ENCODE measurements at places on chromosomes 4 and X.

- DNase-seq = peak; percentile 14
Measured at GRCh38 chr4:123060039-123060770, 137.8 kb upstream of the NUDT6 start.

DNA sequence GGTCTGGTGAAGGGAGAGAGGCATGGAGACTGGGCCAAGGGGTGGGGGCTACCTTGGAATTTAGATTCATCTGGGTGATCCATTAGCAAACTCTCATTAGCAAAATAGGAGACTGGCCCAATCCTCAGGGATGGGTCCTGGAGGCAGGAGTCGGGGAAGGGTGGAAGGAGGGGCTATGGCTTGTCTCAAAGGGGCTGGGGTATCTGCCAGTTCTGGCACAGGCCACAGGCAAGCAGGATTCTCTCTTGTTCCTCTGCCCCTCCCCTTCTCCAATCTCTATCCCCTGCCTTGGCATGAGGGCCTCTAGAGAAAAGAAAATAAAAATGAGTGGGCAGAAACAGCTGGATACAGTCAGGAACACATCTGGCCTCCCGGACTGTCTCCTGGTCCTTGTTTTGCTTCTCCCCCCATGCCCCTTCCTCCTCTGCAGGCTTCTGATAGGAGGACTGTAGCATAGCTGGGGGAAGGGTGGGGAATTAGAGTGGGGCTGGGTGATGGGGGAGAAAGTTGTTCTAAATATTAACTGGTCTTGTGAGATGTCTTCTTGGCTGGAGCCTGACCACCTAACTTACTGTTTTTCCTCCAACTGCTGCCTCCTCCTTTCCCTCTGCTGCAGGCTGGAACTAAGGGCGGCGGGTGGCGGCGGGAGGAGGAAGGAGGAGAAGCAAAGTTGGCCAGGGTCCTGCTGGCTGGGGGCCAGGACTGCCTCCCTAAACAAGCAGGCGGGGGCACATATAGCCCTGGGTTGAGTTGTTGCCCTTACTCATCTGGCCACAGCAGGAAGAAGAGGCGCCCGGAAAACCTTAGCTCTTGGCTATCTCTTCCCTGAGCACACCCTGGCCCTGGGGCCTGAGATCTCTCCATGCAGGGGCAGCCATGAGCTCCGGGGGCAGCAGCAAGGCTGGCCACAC is 53.3 kb upstream of the LAS1L start:
- peak; percentile 83 for DNase-seq

DNA sequence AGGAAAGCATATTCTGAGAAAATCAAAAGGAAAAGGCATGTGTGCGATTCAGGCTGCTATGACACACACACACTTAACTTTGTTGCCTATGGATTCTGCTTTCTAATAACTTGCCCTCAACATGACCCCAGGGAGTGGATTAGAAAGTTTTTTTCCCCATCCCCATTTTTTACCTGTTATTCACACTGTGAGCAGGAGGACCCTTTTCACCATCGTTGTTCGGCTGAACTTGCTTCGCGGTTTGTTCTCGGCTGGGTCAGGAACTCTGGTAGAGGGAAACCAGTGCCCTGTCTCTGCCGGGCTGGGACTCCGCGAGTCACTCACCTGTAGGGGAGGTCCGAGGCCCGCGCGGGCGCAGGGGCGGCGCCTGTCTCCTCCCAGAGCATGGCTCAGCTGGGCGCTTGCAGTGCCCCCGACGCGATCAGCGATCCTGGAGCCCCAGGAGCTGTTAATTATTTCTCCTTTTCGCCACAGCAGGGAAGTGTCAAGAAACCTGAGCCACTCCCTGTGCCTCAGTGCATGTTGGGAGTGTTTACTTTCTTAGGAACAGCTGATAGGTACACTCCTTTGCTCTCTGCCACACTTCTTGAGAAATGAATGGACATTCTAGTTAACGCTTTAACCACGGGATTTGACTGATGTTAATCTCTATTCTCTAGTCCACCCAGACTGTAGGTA is at the start of gene RASSF6:
Gene RASSF6, minus strand, starts transcription at position 322 of the 678 bp plus-strand sequence. CDS start 8,641 bp downstream, outside the sequence.
- peak; percentile 40 for DNase-seq

GRCh38 chr4:88745581-88746163 is 48.0 kb upstream of the NAP1L5 start:
- no peak for DNase-seq

GRCh38 chr4:162101337-162101736 is 62.5 kb downstream of the FSTL5 start:
- no peak for DNase-seq

- no peak for DNase-seq
Measured at GRCh38 chr4:138290805-138291204, 48.7 kb upstream of the SLC7A11 start.

DNA sequence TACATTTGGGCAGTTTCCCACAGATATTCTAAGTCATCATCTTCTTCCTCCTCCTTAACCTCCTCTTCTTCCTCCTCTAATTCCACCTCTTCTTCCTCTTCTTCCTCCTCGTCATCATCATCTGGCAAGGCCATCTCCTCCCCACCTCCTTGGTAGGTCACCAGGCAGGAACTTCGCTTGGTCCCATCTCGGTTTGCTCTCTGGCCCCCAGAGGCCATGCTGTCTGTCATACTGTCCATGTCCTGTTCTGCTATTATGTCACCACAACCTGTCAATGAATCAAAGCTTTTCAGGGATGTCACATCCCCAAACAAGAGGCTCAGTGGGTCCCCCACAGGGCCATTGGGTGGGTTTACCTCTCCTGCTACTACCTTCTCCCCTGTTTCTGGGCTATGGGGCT is 13.5 kb downstream of the AMER1 start:
- no peak for DNase-seq

GRCh38 chr4:74947798-74948197 is 14.9 kb downstream of the PARM1 start:
- DNase-seq = no peak

GRCh38 chr4:37719021-37719420 is 32.8 kb upstream of the RELL1 start:
- no peak for DNase-seq

DNA sequence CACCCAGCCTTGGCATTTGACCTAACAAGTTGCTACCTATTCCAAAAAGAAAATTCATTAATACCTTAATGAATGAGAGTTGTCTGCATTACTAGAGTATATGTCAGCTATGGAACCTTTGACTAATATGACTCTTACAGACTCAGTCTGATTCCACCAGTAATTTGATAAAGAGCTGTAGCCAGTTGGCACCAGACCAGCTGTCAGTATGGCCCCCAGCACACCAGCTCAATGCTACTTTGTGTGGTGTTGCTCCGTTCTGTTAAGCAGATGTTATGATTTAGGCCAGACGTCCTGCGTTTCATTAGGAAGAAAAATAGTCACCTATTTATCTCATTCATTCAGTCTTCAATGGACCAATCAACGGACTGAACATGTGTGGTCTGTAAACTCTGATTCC is 215.5 kb downstream of the TLL1 start:
- DNase-seq = no peak

DNA sequence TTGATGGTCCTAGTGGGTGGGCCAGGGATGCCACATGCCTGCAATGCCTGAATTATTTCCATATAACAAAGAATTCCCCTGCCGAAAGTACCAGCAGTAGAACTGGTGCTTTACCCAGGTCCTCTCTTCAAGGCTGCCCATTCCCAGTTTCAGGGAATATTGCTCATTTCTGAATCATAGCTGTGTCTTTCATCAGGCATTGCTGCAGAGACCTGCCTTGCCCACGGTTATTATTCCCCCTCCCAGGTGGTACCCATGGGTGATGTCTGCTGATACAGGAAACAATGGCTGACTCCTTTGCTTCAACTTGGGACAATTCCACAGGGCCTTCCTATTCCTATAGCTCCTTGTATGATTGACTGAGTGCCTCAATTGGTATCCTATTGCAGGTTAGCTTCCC is 9.7 kb upstream of the IQCM start:
- DNase-seq = no peak

- DNase-seq = no peak
Measured at GRCh38 chrX:50684871-50685270, 129.1 kb downstream of the SHROOM4 start.

- DNase-seq = no peak
Measured at GRCh38 chr4:120084327-120084726, 17.7 kb upstream of the MAD2L1 start.

DNA sequence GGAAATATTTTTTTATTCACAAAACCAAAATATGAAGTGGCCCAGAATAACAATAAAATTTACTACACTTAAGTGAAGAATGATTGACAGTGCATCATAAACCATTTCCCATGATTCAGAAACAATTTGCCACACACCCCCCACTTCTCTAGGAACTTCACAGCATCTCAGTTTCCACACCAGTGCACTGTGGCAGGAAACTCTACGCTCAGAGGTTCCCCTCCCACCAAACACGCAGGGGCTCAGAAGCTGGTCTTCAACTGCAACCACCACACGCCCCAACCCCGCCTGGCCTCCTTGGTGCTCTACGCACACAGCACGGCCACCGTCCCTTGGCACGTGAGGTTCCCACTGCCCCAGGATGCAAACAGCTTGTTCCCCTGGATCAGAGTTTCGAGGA is 63.7 kb downstream of the ZFYVE28 start:
- DNase-seq = no peak

- DNase-seq = no peak
Measured at GRCh38 chr4:74006009-74006476, 7.6 kb upstream of the CXCL5 start.

GRCh38 chr4:4763822-4764557 is 95.5 kb upstream of the MSX1 start:
- no peak for DNase-seq

Measured in OCI-M1 (cell line).